ENCODE measurements at places on chromosomes 2 and 18.

DNA sequence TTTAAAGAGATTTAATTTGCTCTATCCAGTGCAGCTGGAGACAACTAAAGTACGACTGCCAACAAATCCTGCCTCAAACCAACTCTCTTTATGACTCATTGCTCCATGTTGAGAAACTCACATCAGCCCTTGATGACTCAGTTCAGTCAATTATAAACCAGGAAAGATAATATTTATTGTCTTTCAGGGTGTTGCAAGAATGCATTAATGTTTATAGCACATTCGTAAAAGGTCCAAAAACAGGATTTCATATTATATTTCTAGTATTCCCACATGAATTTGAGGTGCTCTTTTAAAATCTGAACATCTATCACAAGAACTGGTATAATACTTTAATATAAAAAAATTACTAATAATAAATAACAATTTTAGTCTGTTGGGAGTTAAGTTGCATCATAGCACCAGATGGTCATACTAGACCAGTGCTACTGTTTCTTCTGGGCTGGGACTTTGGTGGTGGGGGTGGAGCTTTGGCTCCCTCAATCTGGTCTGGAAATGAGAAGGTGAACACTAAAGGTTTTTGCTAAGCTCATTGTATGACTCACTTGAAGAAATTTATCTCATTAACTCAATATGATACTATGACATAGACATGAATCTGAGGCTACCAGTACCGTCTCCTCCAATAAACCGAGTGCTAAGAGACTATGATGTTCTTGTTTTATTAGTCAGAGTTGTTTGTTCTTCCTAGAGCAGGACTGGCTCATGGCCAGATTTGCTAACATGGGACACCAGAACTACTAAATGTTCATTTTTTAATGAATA is 26.6 kb upstream of the MAP3K20 start:
- peak; percentile 98 for DNase-seq

GRCh38 chr2:189439342-189439741 is 1.9 kb upstream of the WDR75 start:
- no peak for DNase-seq

GRCh38 chr2:8134473-8134932 is 547.4 kb upstream of the ID2 start:
- no peak for DNase-seq

GRCh38 chr2:141187075-141187439 is 943.8 kb downstream of the LRP1B start:
- DNase-seq, result no peak

GRCh38 chr2:189142893-189143759 is 36.4 kb downstream of the COL5A2 start:
- peak; percentile 30 for DNase-seq

DNA sequence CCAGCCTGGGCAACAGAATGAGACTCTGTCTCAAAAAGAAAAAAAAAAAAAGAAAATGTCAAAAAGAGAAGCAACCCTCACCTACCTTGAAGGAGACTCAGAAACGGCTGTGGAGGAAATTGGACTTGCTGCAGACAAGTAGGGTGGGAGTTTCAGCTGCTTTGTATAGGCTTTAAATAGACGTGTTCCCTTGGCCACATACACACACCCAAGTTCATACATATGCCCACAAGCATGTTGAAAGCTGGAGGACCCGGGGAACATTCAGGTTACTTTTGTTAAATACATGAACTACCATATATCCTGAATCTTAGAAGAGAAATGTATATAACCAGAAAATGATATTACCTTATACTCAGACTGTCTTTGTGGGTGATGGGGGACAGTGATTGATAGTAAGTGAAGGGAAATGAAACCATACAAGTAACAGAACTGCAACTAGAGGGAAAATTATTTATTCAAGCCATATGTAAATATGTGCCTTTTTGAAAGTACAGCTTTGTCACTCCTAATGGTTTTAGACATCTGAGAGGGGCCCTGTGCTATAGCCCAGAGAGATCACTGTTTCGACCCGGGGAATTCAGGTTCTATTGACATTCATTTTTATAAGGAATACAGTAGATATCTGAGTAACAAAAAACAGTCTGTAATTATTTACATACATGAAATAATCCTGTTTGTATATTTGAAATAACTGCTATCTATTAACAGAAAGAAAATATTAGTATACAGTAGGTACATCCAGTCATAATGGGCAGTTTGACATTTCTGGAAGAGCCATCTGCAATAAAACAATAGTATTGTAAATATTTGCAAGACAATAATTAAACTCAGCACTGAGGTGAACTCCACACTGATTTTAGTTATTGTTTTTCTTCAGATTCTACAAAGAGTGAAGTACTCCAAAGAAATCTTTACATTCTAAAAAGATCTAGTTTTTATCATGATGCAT is 48.0 kb upstream of the TGIF1 start:
- no peak for DNase-seq

DNA sequence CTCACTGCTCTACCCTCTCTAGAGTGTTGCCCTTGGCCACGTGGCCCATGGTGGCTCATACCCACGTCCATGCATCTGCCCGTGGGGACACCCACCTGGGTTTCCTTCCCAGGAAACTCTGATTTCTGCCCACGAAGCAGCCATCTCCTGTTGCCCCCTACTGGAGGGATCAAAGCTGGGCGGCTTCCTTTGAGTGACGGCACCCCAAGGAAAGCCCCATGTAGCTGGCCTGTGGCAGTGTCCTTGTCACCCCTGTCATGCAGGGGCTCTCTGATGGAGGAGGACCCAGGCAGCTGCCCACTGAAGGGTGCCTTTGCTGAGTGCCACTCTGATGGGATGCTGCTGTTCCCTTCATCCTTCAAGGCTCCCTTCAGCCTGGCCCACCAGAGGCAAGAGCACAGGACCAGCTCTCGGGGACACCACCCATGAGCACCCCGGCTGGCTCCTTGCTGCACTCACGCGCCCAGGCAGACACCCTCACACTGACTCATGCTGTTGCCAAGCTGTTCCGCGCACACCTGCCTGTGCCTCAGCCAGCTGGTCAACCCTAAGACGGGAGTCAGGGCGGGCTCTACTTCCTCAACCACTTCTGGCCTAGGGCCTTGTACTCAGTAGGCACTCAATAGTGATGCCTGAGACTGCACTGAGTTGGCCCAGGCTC is 101.1 kb downstream of the CTIF start:
- no peak for DNase-seq

GRCh38 chr2:159526433-159526832 is 89.9 kb downstream of the BAZ2B start:
- no peak for DNase-seq

GRCh38 chr2:235614176-235614860 is 120.5 kb downstream of the AGAP1 start:
- DNase-seq, result no peak

- no peak for DNase-seq
Measured at GRCh38 chr2:117712684-117713083, 101.8 kb upstream of the DDX18 start.

DNA sequence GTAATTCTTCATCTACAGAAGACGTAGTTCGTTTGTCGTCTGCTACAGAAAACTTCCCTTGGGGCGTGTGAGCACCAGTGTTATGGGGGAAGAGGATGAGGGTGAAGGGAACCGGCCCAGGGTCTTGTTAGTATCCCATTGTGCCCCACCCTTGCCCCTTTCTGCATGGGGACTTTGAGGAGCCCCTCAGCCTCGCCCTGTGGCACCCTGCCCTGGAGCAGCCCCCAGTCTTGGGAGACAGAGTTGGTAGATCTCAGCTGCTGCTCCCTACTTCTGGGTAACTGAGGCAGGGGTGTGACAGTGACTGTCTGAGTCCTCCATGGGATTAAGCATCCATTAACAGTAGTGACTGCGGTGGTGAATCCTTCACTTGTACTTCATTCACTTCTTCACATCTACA is 50.1 kb downstream of the RNF144A start:
- DNase-seq, result no peak

GRCh38 chr2:117723888-117724434 is 90.5 kb upstream of the DDX18 start:
- DNase-seq, result no peak

DNA sequence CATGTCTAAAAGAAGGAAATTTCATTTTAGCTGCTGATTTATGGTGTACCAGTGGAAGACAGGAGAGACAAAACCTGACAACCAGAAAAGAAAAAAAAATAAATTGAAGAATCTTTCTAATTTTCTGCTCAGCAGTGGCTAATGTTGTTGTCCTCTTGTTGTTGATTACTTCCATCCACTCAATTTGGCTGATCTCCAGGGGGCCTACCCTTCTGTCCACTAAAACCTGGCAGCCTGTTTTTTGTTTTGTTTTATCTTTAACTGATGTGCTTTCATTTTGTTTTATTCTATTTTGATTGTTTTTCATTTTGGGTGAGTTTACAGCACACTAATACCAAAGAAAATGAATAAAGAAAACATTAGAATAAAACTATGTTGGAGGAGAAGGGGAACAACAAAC is 27.4 kb downstream of the TFPI start:
- no peak for DNase-seq

DNA sequence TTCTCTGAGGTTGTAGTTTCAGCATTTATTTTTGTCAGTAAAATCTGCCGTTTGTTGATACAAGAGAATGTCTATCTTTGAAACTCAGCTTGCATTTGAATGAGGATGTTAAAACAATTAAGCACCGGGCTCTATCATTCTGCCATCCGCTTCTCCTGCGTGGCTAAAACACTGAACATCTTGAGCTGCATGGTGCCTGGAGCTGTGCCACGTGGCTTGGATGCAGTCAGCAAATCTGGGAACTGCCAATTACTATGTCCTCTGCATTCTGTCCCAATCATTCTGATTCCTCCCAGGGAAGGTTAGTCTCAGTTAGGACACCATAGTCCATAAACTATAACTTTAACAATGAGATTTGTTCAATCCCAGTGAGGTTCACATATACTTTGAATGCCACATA is 598.4 kb downstream of the FBXO15 start:
- DNase-seq, result no peak

DNA sequence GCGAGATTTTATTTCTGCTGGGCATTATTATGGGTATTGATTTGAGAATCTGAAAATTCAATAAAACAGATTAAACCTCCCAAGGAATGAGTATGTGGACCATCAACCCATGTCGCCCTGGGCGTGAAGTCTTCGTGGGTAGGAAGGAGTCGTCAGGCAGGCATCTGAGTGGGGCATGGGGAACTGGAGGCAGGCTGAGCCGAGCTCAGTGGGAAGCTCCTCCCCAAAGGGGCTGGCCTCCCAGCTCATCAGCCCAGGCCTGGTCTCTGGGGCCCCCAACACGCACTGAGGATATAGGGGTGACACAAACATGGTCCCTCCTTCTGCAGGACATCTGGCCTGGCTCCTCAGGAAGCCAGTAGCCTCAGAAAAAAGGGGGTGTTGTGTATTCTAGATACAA is 265.2 kb downstream of the TFCP2L1 start:
- DNase-seq, result no peak

GRCh38 chr2:77566582-77566981 is 44.4 kb upstream of the LRRTM4 start:
- DNase-seq, result no peak

GRCh38 chr2:61460163-61460562 is 10.7 kb downstream of the USP34 start:
- peak; percentile 60 for DNase-seq

GRCh38 chr2:19847486-19847885 is 54.3 kb downstream of the TTC32 start:
- no peak for DNase-seq

- DNase-seq, result no peak
Measured at GRCh38 chr2:238227587-238228032, 12.2 kb downstream of the HES6 start.

- peak; percentile 93 for DNase-seq
Measured at GRCh38 chr18:79496978-79497637, 101.4 kb downstream of the NFATC1 start.

- peak; percentile 70 for DNase-seq
Measured at GRCh38 chr2:69149631-69150215, 136.7 kb downstream of the ANTXR1 start.

- no peak for DNase-seq
Measured at GRCh38 chr18:32958746-32959145, 185.9 kb upstream of the KLHL14 start.

- peak; percentile 6 for DNase-seq
Measured at GRCh38 chr2:138829326-138829919, 49.2 kb upstream of the NXPH2 start.

- DNase-seq, result no peak
Measured at GRCh38 chr2:30446602-30447148, 371 bp upstream of the LCLAT1 start.

DNA sequence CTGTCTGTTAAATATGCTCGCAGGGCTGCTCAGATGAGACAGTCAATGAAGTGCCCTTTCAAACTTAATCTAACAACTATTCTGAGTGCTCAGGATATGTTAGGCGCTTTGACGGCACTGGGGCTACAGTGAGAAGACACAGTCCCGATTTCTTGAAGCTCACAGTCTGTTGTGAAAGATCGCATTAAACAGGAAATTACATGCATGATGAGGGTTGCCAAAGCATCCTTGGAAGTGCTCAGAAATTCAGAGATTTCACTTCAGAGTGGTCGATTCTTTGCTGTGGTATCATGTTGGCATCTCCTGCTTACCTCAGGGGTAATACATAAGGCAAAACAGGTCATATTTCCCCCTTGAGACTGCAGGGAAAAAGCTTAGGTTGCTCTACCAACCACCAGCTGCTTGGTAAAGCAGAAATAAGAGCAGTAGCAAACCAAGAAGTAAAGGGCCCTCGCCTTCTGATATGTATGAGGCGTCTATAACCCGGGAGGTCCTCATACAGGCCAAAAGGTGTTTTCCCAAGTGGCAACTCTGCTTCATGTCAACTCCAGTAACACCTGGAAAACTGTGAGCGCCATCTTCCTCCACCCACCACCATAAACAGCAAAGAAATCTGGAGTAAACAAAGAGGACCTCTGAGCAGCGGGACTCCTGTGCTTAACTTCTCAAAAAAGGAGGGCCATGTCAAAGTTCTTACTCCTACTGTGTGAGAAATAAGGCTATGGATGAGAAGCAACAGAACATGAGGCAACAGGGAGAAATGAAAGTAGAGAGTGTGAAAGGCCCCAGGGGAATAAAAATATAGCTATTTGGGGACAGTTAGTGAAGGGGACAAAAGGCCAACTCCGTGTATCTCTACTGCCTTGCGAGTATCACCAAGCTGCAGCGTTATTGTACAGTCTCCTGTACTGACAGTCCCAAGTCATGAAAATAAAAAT is 79.3 kb downstream of the CLHC1 start:
- no peak for DNase-seq

DNA sequence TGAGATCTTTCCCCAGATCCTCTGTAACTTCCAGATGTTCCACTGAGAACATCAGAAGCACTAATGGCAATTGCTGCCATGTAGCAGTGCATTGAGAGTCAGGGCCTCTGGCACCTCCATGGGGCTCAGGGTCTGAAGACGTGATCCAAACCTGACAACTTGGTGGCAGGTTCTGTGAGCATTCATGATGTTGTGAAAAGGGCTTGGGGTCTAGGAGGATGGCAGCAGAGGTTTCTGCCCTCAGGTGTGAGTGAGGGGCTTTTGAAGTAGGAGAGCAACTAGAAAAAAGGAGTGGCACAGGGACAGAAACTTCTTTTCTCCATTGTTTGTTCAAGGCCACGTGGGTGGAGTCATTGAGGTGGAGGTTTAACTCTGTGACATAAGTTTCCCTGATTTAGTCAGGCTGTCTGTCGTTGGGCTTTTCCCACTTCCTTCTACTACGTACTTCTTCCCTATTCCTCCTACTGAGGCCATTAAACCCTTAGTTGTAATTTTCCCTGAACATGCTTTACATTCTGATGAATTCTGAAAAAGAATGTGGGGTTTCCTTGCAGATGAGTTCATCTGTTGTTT is 13.1 kb downstream of the CFLAR start:
- DNase-seq, result peak; percentile 88
